ENCODE measurements at places on chromosomes 12 and 14.

- DNase-seq, result no peak
Observed at GRCh38 chr14:35133542-35134328, 11.4 kb downstream of the PRORP start.

DNA sequence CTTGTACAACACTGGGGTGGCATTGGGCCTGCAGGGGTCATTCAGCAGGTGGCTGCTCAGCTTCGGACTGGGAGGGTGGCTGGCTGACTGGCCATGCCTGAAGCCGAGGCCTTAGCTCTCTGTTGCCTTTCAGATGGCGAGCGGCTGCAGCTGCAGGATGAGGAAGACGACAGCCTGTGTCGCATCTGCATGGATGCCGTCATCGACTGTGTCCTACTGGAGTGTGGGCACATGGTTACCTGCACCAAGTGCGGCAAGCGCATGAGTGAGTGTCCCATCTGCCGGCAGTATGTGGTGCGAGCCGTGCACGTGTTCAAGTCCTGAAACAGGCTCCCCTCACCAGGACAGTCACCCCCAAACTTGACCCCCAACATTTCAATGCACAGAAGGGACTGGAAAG lies 23.3 kb downstream of the RNF34 start:
- no peak for DNase-seq

GRCh38 chr12:54019091-54019811 lies 9.0 kb upstream of the HOXC6 start:
- DNase-seq, result no peak

DNA sequence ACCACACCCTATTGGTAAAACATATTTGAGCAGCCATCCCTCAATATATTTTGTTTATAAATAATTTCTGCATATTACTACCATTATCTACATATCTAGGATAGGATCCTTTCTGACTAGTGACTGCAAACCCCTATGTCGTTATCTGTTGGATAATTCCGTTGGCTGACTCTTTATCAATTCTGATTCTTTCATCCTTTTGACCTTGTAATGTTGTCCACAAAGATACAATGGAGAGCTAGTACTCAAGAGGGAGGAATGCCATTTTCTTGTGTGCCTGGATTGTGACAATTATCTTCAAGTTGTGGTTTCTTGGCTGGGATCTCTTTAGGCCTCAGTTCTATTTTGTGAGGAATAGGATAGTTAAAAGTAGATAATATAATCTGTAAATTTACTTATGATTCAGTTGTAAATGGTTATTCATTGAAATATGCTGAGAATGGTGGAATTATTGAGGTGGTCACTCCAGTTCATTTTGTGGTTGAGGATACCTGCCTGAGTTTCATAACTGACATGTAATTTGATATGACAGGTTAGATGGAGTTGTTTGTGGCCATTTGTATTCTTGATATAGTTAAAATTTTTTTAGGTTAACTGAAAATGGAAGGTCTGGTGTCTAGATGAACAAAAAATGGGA lies 10.1 kb downstream of the CHST11 start:
- no peak for DNase-seq

DNA sequence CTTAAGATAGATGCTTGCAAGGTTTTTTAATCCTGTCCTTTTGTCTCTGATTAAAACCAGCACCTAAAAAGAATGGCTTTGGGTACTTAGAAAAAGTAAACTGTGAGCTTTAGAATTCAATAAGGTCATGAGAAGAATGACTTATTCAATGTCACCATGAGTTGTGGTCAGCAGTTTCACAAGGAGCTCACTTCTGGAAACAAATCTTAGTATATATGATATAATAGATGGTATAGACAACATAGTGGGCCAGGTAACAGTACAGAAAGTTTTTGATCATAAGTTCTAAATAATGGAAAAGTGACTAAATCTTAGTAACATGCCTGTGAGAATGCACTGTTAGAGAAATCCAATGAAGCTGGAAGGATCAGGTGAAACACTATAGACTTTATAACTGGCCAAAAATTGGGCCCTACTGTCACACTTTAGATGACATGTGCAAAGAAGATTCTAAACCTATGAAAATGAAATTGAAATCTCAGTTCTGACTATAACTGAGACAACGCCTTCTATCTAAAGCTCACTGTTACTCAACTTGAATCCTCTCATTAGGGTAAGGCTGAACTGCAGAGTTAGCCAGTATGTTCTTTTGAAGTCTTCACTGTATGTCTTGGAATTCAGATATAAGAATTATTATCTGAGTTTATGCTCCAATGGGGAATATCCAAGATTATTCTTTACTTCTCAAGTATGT lies 42.4 kb upstream of the RAD51AP1 start:
- DNase-seq, result peak; percentile 37

Measured in GM13976 (cell line).